ENCODE measurements at places on chromosomes 4 and X.

- DNase-seq = no peak
These were observed 449.6 kb downstream of the FSTL5 start for GRCh38 chr4:161714022-161714751.

- no peak for DNase-seq
These were observed 2.9 kb downstream of the UBA6 start for GRCh38 chr4:67697860-67698687.

- no peak for DNase-seq
These were observed 14.2 kb downstream of the LRP2BP start for GRCh38 chr4:185381288-185382196.

DNA sequence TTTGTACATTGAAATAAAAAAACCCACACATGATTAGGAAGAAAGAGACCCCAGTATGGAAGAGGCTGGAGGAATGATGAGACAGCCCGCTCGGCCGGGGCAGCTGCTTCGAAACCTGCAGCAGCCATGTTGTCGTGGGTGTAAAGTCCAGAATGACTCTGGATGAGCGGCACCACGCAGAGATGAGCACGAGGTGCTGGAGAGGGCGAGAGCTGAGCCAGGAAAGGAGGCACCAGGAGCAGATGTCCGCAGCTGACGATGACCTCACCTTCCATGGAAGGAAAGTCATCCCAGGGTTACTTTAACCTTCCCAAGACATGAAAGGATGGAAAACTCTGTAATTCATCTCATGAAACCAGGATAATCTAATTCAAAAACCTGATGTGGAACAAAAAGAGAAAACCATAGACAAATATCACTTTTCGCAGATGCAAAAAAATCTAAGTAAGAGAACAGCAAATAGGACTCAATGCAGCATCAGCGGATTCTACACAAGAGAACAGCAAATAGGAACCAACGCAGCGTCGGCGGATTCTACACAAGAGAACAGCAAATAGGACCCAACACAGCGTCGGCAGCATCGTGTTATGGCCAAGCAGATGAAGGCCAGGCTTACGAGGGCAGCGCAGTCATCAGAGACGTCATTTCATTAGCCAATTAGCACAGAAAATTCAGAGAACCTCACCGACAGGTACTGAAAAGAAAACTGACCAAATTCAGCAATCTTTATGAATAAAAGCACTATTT lies 25.9 kb upstream of the SPON2 start:
- no peak for DNase-seq

- no peak for DNase-seq
These were observed 34.5 kb downstream of the ACE2 start for GRCh38 chrX:15566244-15566643.

- no peak for DNase-seq
These were observed 179.4 kb downstream of the FBXW7 start for GRCh38 chr4:152356428-152357034.

All from activated T-helper 2 cell treated with anti-CD3 and anti-CD28 coated beads, Interferon-gamma antibody, Interleukin-2, Interleukin-4, amounts not matched to agents 10 μg/mL and 5 μg/mL and 100 μg/mL, durations not matched to agents 14 hours and 24 hours and 36 hours (primary cell).